NCI-H510A (cell line): ENCODE measurements at places on chromosomes 4 and X.

DNA sequence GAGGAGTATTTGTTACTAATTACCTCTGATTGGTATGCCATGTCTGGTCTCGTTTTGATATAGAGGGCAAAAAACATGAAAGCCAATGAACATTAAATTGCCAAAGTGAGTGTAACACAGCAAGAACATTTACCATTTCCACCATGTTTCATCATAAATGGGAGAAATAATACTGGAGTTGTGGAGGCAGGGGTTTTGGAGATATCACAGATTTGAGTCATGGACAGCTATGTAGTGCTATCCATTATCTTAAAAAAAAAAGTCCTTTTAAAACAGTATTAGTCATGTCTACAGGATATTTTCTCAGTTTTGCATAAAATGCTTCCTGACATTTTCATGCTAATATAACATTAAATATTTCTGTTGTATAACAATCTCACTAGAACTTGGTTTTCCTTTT is 301.2 kb downstream of the IL1RAPL1 start:
- no peak for DNase-seq

DNA sequence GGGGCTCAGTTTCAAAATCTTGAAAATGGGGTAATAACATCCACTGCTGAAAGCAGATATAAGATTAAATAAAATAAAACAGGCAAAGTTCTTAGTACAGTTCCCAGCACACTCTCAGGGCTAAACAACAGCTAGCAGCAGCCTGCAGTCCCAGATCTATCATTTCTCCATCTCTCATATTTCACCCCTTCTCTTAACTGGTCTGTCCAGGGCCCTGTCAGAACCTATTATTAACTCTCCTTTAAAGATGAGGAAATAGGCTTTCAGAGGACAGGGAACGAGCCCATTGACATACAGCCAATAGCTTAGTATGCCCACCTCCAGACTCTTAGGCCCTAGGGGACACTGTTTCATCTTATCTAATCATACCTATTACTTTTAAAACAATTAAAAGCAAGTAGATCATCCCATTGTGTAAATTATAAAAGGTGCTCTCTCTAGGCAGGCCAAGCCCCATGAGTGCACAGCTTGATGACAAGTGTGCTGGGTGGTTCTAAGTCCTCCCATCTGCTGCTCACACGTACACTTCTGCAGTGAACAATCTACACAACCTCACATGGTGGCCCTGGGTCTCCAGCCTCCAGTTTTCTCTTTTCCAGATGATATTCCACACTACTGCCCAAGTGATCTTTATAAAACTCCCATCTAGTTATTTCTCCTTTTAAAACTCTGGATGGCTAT is 119.0 kb downstream of the APBB2 start:
- DNase-seq: no peak

- DNase-seq: peak; percentile 50
Measured at GRCh38 chr4:105894660-105895582, at the start of gene NPNT. TSS of gene NPNT (plus strand) at chr4:105895471. CDS start at chr4:105895653, 182 bp downstream.

GRCh38 chr4:92501456-92501855 is 197.7 kb downstream of the GRID2 start:
- no peak for DNase-seq

DNA sequence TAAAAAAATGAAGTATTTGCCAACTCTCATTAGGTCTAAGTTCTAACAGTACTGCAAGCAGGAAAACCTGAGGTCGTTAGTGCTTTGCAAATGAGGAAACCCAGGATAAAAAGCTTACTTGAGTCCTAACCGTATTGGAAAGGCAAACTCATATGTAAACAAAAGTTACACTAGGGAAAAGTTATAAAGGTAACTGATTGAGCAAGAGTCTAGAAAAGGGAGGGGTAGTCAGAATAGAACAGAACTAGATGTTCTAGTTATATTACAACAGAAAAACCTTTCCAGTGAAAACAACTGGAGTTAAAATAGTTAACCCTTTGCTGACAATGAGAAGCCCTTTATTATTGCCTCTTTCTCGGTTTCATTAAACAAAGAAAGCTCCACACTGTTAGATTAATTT is 66.4 kb upstream of the MAOA start:
- DNase-seq: no peak

GRCh38 chr4:122412547-122412946 is 33.7 kb downstream of the ADAD1 start:
- no peak for DNase-seq

- DNase-seq: no peak
Measured at GRCh38 chr4:1869530-1870327, 1.5 kb upstream of the NSD2 start.
